Metanephros (tissue), 2 donors: ENCODE measurements at places on chromosomes 11 and 22. TPM values are rescaled to one million over a fixed set of nuclear protein-coding genes. Genes with fewer than 3 reads are reported as not detected.

Gene PARVG
- 11.1 TPM for total RNA-seq

Gene SEPTIN3
- total RNA-seq, result 1.5 TPM

Gene VWCE
- total RNA-seq, result 2.4 TPM

Gene OR52I2
- total RNA-seq, result not detected

Gene SPECC1L
- 34.8 TPM for total RNA-seq

Gene VPS51
- 421 TPM for total RNA-seq

Gene SLC6A5
- total RNA-seq, result 0.18 TPM

Gene FAT3
- 26.1 TPM for total RNA-seq

Gene LRRC32
- total RNA-seq, result 72.5 TPM

Gene RBMXL2
- 0.64 TPM for total RNA-seq

Gene C22orf31
- 0.64 TPM for total RNA-seq

Gene GUCY1A2
- total RNA-seq, result 8.2 TPM

Gene POU2AF2
- not detected for total RNA-seq

Gene PIM3
- total RNA-seq, result 60.5 TPM

Gene SERPING1
- 53.5 TPM for total RNA-seq

Gene LRRC55
- 2.0 TPM for total RNA-seq

Gene FOLR1
- total RNA-seq, result 20.3 TPM

Gene PHF21B
- total RNA-seq, result 4.6 TPM

Gene ZP1
- not detected for total RNA-seq

Gene ENDOD1
- 35.7 TPM for total RNA-seq

Gene RAB3IL1
- 22.1 TPM for total RNA-seq

Gene RGL4
- 3.2 TPM for total RNA-seq

Gene IFTAP
- 32.4 TPM for total RNA-seq

Gene EMID1
- 58.3 TPM for total RNA-seq

Gene HEPN1
- total RNA-seq, result not detected

Gene TMA7B
- total RNA-seq, result 0.12 TPM

Gene CECR2
- total RNA-seq, result 12.8 TPM

Gene SLC5A1
- total RNA-seq, result 0.58 TPM

Gene FREY1
- total RNA-seq, result 0.64 TPM

Gene BTBD18
- not detected for total RNA-seq
